ENCODE measurements at places on chromosomes 5 and 9. TPM values are rescaled to one million over a fixed set of nuclear protein-coding genes. Genes with fewer than 3 reads are reported as not detected.

NUTM2G gene
- not detected for total RNA-seq

GRCh38 chr5:76808141-76808691 is 10.6 kb upstream of the F2RL1 start:
- no peak for DNase-seq

DNA sequence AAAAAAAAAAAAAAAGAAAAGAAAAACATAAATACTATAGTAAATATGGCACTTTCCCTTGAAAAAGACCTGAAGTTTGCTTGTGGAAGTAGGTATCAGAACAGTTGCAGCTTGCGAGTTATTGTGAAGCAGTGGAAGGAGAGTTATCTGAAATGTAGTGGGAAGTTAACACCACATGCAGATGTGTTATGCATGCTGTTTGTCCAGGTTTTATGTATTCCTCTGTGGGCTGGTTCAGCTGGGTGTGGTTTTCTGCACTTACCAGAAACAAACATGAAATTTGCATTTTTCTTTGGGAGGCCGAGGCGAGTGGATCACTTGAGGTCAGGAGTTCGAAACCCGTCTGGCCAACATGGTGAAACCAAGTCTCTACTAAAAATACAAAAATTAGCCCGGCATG is 42.1 kb upstream of the CTNNA1 start:
- no peak for DNase-seq

CCDC192 gene
- not detected for total RNA-seq

HRCT1 gene
- not detected for total RNA-seq

DNA sequence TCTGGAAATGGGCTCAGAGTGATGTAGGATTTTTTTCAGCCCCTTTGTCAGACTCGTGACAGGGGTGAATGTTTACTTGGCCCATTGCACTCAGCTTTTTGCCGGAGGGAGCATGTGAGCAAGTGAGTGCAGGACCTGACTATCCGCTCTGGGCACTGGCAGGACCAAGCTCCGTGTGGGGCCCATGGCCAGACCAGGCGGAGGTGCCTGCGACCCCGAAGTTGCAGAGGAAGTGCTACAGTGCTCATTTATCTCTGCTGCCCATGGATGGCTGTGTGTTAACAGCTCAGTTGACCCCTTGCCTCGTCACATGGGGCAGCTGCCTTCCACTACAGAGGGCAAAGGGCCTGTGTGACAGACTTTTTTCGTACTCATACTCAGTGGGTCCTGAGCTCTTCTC is 744.3 kb downstream of the IRX1 start:
- no peak for DNase-seq

PCDHGC4 gene
- total RNA-seq, result 0.78 TPM

RACK1 gene
- total RNA-seq, result 2,129 TPM

DNA sequence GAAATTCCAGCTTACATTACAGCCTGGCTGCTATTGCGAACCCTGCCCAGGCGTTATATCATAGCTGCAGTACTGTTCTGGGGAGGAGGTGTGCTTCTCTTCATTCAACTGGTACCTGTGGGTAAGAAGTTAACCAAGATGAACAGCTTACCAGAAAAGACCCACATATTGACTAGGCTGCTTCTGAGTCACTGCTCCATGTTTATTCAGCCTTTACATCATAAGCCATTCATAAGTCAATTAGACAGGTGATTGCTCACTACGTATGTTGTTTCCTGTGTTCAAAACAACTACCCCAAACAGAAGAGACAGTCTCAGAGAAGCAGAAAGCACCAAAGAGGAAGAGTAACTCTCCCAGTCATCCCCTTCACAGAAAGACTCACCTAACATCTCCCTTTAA is 34.7 kb upstream of the SLC22A5 start:
- DNase-seq, result no peak

BARHL1 gene
- not detected for total RNA-seq

SLC45A2 gene
- total RNA-seq, result 2.0 TPM

DNA sequence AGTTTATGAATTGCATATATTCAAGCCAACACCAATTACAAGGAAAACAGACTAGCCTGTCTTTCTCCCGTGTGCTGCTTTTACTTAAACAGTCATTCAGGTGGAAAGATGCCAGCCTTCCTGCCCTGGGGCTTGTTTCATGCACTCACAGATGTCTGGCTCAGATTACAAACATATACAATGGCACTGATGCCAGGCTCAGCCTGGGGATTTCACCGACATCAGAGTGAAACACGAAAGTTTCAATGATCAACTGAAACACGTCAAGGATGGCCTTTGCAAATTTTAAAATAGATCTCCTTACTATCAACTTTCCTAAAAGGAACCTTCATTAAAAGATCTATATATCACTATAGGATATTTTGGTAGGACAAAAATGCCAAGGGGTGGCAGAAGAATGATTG is 1576.5 kb downstream of the EFNA5 start:
- peak; percentile 36 for DNase-seq

NEUROG1 gene
- total RNA-seq, result not detected

- no peak for DNase-seq
Observed at GRCh38 chr5:143428738-143429420, 25.4 kb upstream of the NR3C1 start.

FOXD4L3 gene
- total RNA-seq, result not detected

- no peak for DNase-seq
Observed at GRCh38 chr9:128190516-128191405, 611 bp downstream of the CIZ1 start.

- DNase-seq, result no peak
Observed at GRCh38 chr5:157859227-157859575, 256 bp upstream of the CLINT1 start.

- no peak for DNase-seq
Observed at GRCh38 chr5:173968154-173968797, 20.7 kb upstream of the C5orf47 start.

GRCh38 chr9:7653262-7653661 is 146.3 kb downstream of the DMAC1 start:
- no peak for DNase-seq

- DNase-seq, result no peak
Observed at GRCh38 chr5:97425511-97425910, 242.5 kb upstream of the RIOK2 start.

FOXI1 gene
- total RNA-seq, result not detected

- no peak for DNase-seq
Observed at GRCh38 chr9:133059623-133060022, 2.2 kb upstream of the CEL start.

GRCh38 chr9:136798708-136799078 is 2.6 kb downstream of the CCDC183 start:
- DNase-seq, result no peak

GRCh38 chr5:127186657-127187056 is 103.9 kb upstream of the MEGF10 start:
- peak; percentile 57 for DNase-seq

DNA sequence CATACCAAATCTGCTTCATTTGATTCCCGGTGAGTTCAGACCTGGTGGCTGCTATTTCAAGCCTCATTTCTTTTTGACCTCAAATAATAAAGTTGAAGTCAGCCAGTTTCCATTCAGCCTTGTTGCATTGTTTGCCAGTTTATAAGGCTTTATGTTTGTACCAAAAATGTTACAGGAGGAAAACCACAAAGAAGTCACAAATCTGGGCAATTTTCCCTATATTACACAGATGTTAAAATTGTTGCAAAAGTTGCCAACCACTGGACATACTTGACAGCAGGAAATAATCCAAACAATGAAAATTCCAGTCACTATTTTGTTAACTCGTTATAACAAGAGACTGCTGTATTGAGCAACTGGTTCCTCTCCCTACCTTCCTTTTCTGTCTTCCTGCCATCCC is 1325.0 kb upstream of the DMAC1 start:
- no peak for DNase-seq

DNA sequence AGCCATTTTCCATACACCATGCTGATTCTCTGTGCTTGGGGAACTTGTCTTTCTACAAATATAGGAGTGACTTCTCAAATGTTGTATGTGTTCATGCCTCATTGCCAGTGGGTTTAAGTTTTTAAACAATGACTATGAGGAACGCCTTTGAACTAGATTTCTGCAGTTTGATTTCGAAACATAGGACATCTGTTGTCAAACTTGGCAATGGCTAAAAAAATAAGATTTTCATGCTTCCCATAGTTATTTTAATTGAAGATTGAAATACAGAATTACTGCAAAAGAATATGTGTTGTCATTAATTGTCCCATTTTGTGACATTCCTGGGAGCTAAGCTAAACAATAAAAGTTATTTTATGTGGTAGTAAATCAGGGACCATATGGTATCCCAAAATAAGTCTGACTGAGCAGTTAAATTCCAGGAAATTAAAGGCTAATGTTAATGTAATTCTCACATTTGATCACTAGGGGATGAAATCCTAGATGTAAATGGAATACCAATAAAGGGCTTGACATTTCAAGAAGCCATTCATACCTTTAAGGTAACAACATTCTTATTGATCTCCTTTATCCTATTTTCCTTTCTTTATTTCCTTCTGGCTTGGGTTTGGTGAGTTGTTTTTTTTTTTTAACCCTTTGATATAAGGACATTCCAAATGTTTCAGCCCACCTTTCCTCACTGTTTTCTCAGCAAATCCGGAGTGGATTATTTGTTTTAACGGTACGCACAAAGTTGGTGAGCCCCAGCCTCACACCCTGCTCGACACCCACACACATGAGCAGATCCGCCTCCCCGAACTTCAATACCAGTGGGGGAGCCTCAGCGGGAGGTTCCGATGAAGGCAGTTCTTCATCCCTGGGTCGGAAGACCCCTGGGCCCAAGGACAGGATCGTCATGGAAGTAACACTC is 116.7 kb downstream of the GOLPH3 start:
- DNase-seq, result no peak

C9orf153 gene
- 0.48 TPM for total RNA-seq

IL11RA gene
- 0.72 TPM for total RNA-seq

DNA sequence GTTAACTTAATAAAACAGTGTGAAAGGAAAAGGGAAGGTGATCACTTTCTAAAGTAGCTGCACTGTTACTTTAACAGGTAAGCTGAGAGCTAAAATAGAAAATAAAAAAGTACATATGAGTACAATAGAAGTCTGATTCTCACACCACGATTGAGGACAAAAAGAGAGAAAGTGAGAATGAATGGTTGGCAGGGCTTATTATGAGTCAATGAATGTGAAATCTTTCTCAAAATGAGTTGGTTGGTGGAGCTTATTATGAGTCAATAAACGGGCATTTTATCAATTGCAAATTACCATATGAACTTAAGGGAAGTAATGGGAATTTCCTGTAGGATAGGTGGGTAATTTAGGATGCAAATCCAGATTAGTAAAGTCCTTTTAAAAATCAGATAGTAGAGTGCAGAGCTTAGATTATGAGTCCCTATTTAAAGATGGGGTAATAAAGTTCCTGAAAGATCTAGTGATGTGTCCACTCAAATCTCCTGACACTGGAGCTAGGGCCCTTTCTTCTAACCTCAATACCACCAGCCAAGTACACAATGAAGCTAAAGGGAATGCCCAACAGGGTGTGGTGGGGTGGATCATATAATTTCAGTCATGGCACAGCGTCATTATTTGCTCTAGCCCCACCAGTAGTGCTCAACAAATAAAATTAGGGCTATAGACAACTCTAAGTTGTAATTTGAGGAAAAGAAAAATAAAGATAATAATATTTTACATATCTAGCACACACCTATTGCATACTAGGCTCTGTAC is 21.1 kb upstream of the TLR4 start:
- peak; percentile 19 for DNase-seq

EFNA5 gene
- total RNA-seq, result 2.6 TPM

DNA sequence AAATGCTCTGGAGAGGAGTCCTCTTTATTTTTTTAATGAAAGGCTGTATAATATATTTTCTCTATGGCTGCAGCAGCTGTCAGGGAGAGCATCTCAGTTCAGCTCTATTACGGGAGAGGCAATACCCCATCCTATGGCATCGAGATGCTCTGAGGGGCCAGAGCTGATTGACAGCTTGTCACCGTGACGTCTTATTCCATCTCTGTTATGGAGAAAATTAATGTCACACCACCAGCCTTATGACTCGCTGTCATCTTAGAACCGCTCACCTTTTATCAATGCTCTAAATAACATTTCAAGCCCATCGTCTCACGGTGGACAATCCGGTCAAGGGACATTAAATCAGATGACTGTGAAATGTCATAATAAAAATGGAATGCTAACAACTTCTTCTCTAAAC is 273.5 kb downstream of the SLF1 start:
- no peak for DNase-seq

GRCh38 chr9:131469951-131470350 is 32.8 kb upstream of the POMT1 start:
- DNase-seq, result no peak

PCDHGC5 gene
- total RNA-seq, result 1.1 TPM

DNA sequence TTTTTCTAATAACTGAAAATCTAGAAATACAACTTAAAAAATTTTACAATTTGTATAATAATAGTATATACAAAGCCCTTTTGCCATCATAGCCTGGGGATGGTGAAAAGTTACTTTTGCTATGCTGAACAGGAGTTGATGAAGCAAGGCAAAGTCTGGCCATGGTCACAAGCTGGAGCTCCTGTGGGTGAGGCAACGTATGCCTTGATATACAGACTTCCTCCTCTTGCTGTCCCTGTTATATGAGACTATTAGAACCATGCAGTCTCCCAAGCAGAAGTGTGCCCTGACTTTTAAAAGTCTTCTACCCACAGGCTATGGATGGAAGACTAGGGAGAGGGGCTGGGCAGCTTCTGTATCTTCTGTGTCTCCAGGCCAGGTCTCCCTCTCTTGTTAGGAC is 15.7 kb downstream of the FAM151B start:
- no peak for DNase-seq

DNA sequence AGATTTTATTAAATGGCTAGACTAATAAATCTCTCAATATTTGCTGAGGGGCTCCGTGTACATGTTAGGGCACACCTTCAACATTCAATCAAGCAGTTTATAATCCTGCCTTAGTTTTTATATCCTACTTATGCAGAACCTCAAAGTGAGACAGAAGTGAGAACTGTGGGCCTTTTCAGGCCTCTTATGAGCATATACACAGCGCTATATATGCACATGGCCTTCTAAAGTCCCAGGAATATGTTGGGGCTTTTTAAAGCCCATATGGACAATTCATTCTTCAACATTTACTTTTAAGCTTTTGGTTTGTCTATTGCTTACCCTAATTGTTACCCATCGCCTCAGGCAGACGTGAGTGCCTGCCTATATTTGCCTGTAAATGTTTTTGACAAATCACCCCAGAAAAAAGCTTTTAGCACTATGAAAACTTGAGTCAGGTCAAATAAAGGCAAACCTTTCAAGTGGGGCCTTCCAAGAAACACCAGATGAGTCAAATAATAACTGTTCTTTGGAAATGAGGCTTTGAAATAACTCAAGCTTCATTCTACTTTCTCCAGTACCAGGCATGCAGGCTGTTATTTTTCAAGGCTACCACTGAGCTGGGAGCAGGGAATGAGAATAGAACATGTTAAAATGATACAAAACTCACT is 58.2 kb downstream of the ESM1 start:
- DNase-seq, result no peak

DNA sequence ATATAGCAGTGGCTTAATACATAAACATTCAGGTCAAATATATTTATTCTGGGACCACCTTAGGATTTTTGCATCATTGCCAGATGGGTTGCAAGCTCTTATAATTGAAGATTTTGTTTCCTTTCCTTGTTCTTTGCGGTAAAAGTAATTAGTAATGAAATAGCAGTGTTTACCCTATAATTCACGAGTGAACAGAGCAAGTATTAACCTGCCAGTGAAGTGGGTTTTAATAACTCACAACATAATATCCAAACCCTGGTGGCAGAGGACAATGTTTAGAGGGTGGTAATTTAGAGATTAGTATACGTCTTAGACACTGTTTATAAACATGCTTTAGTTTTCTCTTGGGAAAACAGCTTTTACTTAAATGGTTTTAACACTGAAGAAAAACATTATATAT is 11.8 kb downstream of the ARL14EPL start:
- DNase-seq, result no peak

FNIP1 gene
- total RNA-seq, result 28.5 TPM

APBB3 gene
- total RNA-seq, result 5.0 TPM

GRCh38 chr9:125549465-125549871 is 157.5 kb downstream of the MAPKAP1 start:
- no peak for DNase-seq

RIGI gene
- 13.5 TPM for total RNA-seq
